ENCODE measurements at places on chromosomes 5 and 9. TPM values are rescaled to one million over a fixed set of nuclear protein-coding genes. Genes with fewer than 3 reads are reported as not detected.
A peak's percentile ranks its signal among the peaks of the same experiment; 100 is the strongest.

DNA sequence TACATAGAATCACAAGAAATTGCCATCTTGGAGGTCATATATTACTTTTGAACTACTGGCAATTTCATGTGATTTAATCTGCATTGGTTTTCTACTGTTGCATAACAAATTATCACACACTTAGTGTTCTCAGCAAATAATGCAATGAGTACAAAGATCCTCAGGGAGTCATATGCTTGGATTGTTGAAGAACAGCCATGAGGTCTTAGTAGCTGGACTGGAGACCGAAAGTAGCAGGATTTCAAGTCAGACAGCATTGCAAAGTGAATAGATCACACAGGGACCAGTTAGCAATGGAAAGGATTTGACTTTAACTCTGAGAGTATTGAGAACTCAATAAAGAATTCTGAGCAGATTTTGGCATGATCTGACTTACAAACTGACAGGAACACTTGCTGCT, 32.2 kb upstream of the FRMD3 start:
- no peaks in the 10 kb centered on the region for H3K4me1 ChIP-seq
- no peak overlapping the region for H3K27ac ChIP-seq
- H3K36me3 ChIP-seq = no peaks in the 10 kb centered on the region
- no peaks in the 10 kb centered on the region for H3K27me3 ChIP-seq
- no peak overlapping the region for H3K4me3 ChIP-seq
- DNase-seq = no peak

GRCh38 chr9:135156525-135157510, 69.3 kb downstream of the OLFM1 start:
- no peak overlapping the region for H3K27ac ChIP-seq
- H3K4me3 ChIP-seq = no peak overlapping the region
- DNase-seq = peak; percentile 29
- no peaks in the 10 kb centered on the region for H3K4me1 ChIP-seq
- no peaks in the 10 kb centered on the region for H3K27me3 ChIP-seq

DNA sequence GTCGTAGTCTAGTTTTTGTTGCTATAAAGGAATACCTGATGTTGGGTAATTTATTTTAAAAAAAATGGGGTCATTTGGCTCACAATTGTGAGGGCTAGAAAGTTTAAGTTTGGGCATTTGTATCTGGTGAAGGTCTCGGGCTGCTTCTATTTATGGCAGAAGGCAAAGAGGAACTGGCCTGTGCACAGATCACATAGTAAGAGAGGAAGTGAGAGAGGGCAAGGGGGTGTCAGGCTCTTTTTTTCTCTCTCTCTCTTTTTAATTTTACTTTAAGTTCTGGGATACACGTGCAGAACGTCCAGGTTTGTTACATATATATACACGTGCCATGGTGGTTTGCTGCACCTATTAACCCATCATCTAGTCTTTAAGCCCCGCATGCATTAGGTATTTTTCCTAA, 453.3 kb downstream of the DIRAS2 start:
- no peak for DNase-seq
- H3K4me1 ChIP-seq = no peaks in the 10 kb centered on the region
- H3K4me3 ChIP-seq = no peak overlapping the region
- no peaks in the 10 kb centered on the region for H3K36me3 ChIP-seq
- H3K27me3 ChIP-seq = no peaks in the 10 kb centered on the region
- no peak overlapping the region for H3K27ac ChIP-seq

GRCh38 chr5:135162661-135163265, 128.7 kb upstream of the PITX1 start:
- no peaks in the 10 kb centered on the region for H3K36me3 ChIP-seq
- peaks cover 17% of the 10 kb centered on the region for H3K27me3 ChIP-seq
- H3K27ac ChIP-seq = no peak overlapping the region

The OR1Q1 gene
- not detected for total RNA-seq
